ENCODE measurements at places on chromosomes 3 and 15.

DNA sequence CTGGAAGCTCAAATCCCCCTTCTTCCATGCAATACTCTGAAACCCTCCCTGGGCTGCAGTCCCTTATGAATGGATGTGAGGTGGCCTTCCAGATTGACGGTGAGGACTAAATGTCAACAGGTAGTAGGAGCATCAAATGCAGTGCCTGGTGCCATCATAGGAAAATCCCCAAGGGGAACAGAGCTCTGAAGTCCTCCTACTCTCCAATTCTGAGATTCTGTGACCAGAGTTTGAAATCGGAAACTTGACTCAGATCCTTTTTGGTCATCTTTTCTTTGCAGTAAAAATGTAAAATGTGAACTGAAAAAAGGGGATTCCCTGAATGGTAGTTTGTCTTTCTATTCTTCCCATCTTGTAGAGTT lies 68.8 kb upstream of the TJP1 start:
- DNase-seq = no peak

- DNase-seq = no peak
Measured at GRCh38 chr3:113271189-113271588, 59.8 kb downstream of the BOC start.

DNA sequence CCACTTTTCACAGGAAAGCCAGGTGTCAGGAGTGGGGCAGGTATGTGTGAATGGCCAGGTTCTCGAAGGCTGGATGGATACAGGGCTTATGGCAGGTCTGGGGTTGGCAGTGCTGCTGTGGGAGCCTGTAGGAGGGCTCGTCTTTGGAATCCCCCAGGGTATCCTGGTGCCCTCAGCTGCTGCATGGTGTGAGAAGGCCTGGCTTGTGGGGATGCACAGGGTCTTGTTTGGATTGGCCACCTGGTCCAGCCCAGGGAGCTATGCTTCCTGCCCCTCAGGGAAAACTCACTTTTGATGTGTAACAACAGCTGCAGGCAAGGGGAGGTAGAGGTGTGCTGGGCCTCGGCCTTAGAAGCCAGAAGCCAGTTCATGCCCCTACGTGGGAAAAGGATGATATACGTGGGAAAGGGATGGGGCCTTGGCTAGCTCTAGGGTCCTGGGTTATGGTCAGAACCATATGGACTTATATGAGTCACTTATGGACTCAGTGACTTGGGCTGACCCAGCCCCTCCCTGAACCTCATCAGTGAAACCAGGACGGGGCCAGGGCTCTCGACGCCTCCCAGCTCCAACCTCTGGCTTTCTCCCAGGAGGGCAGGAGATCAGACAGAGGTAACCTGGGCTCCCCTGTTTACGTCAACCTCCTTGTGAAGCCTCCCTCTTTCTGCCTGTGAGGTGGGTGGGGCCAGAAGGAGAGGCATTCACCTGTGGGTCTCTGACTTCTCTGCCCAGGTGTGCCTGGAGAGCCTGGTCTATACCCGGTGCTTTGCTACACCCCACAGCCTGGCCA lies 37.8 kb upstream of the CSPG4 start:
- no peak for DNase-seq

- DNase-seq = no peak
Measured at GRCh38 chr3:175948041-175948440, 1088.9 kb downstream of the NAALADL2 start.

DNA sequence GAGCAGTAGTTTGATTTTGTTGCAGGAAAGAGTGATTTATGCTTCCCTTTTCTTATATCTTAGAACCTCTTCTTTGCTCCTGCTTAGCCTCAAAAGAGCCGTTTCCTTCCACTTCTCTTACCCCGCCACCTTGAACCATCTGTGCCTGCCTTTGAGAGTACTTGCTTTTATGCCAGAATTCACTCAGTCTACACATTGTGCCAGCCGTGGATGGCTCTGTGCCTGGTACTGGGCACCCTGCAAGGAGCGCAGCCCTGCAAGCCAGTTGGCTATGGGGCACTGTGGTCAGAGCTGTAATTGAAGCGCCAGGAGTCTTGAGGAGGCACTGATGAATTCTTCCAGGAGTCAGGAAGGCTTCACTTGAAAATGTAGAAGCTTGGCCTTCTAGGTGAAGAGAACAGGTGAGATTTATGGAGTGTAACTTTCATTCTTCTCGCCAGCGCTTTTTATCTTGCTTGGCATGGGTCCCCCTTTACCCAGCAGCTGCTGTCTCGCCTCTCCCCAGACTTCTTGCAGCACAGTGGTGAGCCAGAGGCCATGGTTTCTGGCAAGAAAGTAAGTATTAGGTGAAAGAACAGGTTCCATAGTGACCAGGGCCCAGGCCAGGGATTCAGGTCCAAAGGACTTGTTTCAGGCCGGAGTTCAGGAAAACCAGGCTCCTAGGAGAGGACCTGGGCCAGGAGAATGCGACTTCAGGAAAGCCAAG lies 4.9 kb downstream of the TMED3 start:
- no peak for DNase-seq

- DNase-seq = no peak
Measured at GRCh38 chr3:147760941-147761340, 351.8 kb downstream of the ZIC1 start.
